ENCODE measurements at places on chromosomes 3 and 15.

GRCh38 chr15:27865323-27865922, 233.7 kb downstream of the OCA2 start:
- no peak for DNase-seq

GRCh38 chr3:22492342-22492741, 710.8 kb upstream of the UBE2E2 start:
- DNase-seq, result no peak

- no peak for DNase-seq
These were observed 36.5 kb downstream of the CAPN3 start for GRCh38 chr15:42395838-42396237.

DNA sequence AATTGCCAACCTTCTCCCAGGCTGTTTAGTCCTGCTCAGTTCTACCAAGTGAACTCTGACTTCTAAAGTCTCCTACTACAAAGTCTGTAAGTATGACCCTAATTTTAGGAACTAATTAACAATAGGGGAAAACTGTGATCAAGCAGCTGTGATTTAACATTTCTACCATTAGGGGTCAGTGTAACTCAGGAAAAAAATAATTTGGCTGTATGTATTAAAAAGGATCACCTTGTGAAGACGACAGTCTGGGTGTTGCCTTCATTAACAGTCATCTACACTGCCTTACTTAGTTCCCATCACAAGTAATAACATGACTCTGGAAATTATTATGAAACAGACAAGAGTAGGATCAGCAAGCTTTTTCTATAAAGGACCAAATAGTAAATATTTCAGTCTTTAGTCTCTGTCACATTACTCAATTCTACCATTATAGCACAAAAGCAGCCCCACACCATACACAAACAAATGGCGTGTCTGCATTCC, 4.2 kb upstream of the NPHP3 start:
- DNase-seq, result peak; percentile 22

DNA sequence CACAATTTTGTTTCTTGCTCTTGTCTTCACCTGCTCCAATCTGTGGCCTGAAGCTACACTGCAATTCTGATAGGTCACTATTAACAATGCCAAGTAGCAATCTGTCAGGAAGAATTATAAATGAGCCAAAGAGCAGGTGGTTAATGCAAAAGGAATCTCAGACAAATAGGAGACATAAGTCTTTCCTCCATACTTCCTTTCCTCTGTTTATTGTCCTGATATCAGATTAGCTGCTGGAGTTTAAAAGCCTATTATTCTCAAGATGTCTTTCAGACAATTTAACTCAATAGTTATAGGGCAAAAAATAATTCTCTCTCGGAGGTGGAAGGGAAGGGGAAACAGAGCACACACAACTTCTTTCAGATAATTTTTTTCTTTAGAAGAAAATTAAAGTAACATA, 491.6 kb downstream of the MFSD1 start:
- no peak for DNase-seq

DNA sequence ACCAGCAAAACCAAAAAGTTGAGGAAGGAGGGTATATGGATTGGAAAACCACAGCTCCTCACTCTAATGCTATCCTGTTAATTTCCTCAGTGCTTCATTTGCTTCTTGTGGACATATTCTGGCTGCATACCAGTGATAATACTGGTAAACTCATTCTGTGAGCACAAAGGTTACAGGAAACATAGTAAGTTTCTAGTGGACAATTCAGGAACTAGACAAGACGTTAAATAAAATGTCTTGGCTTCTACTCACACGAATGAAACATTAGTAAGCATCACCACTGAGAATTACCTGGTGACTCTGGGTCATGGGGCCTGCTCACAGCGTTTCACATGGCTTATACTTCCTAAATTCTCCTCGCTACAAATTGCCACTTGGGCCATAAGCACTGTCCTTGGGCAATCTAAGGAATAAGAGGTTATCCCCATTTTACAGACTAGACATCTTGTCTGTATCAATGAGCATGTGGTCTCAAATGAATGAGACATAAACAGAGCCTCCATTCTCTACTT, 20.1 kb upstream of the PPIB start:
- no peak for DNase-seq

- no peak for DNase-seq
These were observed 550.0 kb upstream of the ALCAM start for GRCh38 chr3:104816716-104817115.

DNA sequence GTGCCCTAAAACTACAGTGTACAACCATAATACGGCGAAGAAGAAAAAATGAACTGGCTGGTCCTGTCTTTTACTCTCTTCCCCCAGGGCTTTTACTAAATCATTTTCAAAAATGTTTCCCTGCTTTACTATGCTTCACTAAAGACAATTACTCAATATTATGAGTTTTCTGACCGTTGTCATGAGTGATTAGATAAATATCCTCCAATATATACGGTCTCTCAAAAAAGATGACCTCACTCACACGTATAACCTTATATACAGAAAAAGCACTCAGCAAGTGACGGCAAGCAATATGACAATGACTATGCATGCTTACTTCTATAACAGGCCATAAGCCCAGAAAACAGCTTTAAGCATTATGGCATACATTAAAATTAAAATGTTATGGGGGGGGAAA, 60.5 kb downstream of the TBL1XR1 start:
- no peak for DNase-seq

DNA sequence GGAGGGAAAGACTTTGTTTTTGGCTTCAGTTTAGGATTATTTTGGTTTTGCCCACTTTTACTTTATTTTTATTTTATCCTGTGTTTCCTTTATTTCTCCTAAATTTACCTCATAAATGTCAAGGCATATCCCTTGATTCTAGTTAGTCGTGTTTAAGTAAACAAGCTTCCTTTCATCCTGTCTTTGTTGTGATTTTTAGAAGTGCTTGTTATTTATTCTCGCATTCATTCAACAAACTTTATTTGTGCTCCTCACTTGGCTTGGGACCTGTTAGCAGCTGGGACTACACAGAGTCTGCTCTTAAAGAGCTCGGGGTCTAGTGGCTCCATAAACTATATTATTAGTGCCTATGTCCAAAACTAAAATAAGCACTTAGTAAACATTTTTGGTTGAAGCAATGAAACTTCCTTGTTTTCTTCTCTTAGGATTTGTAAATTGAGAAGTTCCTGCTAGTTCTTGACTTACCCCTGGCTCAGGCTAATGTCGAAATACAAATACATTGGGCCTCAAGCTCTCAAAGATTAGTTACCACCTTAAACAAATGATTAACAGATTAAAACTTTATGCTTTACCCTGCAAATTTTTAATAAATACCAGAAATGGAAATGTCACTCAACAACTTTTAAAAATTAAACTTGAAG, 19.0 kb upstream of the DMXL2 start:
- no peak for DNase-seq

DNA sequence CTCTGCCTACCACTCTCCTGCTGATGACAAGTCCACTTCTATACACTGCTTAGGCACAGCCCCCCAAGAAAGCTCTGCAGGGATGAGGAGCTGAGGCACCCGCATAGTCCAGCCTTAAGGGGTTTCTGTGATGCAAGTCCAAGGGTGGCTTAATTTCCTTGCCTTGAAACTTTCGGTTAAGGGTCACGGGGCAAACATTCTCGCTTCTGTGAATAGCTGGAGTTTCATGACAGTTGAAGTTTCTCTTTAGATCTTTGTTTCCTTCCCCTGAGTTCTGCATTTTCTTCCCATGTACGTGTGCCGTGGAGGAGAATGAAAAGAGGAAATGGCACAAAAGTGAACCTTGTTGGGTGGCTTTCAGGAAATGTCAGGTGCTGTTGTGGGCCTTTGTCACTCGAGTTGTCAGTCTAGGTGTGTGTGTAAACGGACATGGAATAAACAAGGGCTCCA, 7.0 kb downstream of the GPR160 start:
- DNase-seq, result no peak

DNA sequence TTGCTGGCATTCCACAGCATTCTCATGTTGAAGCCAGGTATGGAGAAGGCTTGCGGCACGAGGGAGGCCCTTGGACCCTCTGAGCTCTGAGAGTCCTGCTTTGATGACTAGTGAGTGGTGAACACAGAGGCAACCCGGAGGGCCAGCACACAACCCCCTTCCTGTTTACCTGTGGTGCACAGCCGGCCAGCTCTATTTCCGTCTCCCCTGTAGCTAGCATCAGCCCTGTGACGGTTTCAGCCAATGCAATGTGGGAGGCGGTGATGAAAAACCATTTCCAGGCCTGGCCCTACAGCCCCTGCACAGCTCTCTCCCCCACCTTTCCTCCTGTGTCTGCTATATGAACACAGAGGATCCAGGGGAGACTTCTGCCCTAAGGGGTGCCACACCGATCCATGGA, 76.8 kb upstream of the KLHL25 start:
- no peak for DNase-seq

- peak; percentile 8 for DNase-seq
These were observed 215.2 kb downstream of the PCCB start for GRCh38 chr3:136465296-136465695.

DNA sequence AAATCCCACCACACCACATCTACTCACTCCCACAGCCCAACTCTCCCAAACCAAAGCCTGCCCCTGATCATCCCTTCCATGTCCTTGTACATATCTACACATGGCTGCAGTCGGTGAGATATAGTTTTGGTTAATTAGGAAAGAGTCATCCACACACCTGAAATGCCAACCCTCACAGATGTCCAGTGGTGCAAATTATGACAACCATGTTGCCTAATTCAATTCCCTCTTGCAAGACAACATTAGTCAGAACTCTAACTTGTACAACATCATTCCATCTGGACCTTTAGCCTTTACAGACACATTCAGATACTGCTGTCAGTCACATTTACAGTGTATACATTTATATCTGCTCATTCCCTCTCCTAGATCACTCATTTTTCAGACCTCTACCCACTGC, 41.2 kb downstream of the TUBGCP4 start:
- no peak for DNase-seq

- DNase-seq, result no peak
These were observed 139.6 kb downstream of the IL20RB start for GRCh38 chr3:137097386-137097785.

GRCh38 chr3:14216257-14217048, 37.8 kb downstream of the LSM3 start:
- peak; percentile 72 for DNase-seq

GRCh38 chr3:182384221-182384620, 409.1 kb upstream of the ATP11B start:
- peak; percentile 65 for DNase-seq

All from fibroblast of skin of abdomen (primary cell).